NCI-H2081 treated with DMSO at 0.1 percent for 48 hours (cell line): ENCODE measurements at places on chromosomes 5 and 9.

- DNase-seq = no peak
Observed at GRCh38 chr9:93523518-93524144, 52.8 kb upstream of the PHF2 start.

DNA sequence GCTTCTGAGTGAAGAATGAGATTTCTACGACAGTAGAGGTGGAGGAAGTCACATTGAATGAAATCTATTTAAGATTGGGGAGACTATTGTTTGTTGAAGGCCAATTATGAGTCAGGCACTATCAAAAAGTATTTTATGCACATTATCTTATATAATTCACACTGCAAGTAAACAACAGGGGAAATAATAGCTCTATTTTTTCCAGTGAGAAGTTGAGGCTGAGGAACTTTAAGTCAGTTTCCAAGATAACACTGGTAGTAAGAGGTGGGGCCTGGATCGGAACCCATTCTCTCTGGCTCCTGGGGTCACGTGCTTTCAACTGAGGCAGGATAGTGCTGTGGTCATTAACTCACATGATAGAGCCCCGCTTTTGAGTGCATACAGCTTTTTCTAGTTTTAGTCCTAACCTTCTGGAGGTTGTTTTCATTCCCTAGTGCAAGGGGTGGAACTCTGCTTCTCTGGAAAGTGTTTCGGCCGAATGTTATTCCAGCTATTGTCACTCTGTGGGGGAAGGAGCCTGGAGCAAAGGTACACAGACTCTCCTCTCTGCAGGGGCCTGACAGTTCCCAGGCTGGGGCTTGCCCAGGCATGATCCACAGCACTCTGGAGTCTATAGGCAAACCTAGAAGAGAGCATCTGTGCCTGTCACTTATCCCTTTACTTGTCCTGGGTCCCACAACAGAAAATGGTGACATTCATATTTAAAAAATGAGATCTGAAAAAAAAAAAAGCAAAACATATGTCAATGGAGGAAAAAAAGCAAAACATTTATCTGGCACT lies 352.4 kb upstream of the ACTBL2 start:
- no peak for DNase-seq

DNA sequence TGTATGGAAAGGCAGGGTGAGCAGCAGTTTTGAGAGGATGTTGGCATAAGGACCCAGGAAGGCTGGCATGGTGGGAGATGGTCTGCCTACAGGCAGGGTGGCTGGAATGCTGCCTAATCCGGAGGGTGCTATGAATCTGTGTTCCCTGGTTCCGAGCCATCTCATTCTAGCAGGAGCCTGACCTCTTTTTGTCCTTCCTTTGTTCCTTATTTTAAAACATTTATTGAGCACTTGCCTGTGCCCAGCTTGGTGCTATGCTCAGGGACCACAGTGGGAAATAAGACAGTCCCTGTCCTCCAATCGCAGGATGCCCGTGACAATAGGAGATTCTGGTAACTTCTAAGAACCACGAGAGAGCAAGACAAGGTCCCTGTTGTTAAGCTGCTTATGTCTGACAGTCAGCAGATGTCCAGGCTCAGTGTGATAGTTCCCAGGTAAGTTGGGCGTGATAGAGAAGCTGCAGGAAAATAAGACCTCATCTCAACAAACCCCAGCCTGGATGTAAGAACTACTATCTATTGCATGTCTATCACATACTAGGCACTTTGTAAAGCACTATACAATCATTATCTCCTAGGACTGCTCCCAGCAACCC lies 9.1 kb upstream of the ZBTB34 start:
- DNase-seq = no peak

- no peak for DNase-seq
Observed at GRCh38 chr5:88693071-88693932, 189.7 kb downstream of the MEF2C start.

GRCh38 chr9:132164604-132165362 lies 2.9 kb downstream of the NTNG2 start:
- no peak for DNase-seq

GRCh38 chr9:122354536-122355199 lies 16.2 kb upstream of the PTGS1 start:
- DNase-seq = no peak

- no peak for DNase-seq
Observed at GRCh38 chr5:136594416-136594815, 229.1 kb upstream of the TRPC7 start.

DNA sequence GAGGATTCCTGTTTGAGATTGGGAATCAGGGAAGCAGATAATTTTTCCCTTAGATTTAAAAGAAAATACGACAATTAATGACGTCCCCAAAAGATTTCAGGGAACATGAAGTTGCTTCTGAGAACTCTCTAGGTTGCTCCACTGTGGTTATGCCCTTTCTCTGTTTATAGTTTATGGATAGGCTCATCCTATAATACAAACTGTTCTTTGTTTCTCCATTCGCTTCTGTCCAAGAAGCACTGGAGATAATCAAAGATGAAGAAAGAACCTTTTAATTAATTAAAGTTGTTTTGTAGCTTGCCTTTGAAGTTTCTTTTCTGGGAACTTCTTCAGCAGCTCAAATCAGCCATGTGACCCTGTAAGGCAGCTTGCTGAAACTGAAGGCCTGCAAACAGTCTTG lies 87.5 kb downstream of the CHSY3 start:
- no peak for DNase-seq

DNA sequence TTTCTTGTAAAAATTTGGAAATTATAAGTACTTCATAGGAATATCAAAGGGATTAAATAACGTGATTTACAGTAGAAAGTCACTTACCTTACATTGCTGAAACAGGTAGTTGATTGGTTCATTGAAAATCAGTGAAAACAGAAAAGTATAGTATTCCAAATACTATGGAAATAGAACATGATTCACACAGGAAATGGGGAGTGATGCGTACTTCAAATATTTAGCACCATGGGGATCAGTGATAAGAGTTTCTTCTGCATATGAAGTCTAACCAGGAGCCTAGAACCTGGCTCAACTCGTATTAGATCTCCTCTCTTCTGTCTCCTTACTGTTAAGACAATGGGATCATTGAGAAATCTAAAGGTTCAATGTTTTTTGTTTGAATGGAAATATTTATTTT lies 133.3 kb downstream of the FAM174A start:
- no peak for DNase-seq

DNA sequence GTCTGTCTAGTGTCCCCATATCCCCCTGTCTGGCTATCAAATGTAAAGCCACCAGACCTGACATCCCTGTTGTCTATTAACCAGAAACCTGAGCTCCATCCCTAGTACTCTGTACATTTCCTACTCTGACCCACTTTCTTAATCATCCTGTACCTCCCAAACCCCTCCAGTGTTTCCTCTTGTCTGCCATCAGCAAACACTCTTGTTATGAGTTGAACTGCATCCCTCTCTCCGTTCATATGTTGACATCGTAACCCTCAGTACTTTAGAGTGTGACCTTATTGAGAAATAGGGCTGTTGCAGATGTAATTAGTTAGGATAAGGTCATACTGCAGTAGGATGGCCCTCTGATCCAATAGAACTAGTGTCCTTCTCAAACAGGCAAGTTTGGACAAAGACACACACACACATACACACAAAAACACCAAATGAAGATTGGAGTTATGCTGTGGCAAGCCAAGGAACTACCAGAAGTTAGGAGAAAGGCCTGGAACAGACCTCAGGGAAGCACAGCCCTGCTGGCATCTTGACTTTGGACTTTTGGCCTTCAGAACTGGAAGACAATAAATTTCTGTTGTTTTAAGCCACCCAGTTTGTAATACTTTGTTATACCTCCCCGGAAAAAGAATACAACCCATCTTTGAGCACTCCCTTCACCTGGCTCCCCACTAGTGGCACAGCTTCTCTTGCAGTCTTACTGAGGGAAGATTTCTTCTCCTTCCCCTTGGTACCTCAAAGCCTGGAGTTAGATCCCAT lies 180.0 kb upstream of the PTGER4 start:
- no peak for DNase-seq

- no peak for DNase-seq
Observed at GRCh38 chr9:118751077-118751847, 618.0 kb downstream of the BRINP1 start.

DNA sequence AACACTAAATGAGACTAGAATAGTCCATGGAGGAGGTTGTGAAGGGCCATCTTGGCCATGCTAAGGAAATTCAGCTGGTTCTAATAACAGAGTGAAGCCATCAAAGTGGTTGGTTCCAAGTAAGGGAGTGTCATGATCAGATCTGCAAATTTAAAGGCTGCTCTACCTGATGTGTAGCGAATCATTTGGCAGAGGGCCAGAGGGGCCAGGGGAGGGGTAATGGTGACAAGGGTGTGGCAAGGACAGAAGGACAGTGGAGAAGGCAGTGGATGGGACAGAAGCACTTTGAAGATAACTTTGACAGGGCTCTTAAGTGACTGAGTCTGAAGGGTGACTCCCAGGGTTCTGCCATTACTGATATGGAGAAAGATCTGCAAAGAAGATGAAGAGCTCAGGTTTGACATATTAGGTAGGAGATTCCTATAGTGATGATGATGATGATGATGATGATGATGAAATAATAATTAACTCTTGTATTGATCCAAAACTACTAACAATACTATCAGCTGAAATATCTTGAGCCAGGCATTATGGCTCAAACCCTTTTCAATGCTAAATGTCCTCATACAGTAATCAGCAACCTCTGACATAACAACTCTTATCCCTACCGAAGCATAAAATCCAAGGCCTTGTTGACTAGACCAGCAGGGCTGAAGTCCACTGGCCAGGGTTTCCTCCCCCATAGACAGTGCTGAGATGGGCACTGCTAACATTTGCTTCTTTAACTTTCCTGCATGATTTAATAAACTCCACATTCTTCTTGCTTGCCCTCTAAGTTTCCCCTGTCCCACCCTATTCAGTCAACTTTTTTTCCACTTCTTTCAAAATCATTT lies 20.0 kb downstream of the KIAA1191 start:
- no peak for DNase-seq

- no peak for DNase-seq
Observed at GRCh38 chr5:72129725-72130124, 22.4 kb downstream of the MAP1B start.

GRCh38 chr5:10360686-10361085 lies 7.2 kb downstream of the MARCHF6 start:
- no peak for DNase-seq

GRCh38 chr5:124438026-124438902 lies 308.2 kb downstream of the ZNF608 start:
- DNase-seq = no peak

DNA sequence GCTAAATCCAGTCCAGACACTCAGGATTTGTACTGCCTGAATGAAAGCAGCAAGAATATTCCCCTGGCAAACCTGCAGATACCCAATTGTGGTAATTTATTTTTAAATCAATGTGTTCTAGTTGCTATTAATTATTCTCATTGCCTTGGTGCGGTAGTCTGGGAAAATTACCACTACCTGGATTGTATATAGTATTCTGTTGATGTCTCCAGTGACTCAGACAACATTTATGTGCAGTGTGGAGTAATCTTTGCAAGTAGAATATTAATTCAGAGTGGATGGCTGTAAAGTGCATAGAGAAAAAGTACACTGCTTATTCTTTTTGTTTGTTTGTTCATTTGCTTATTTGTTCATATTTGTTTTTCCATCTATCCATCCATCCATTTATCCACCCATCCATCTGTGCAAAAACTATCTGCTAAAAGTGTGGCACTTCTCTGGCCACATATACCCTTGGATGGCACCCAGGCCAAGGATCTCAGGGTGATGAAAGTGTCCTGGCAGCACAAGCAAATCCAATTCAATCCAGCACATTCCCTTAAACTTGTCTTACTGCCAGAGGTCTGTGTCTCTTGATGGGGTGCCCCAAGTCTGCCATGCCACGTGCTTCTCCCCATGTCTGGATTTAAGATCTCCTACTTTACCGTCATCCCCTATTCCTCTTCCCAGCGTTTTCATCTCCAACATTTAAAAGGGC lies 41.3 kb downstream of the NTRK2 start:
- no peak for DNase-seq

DNA sequence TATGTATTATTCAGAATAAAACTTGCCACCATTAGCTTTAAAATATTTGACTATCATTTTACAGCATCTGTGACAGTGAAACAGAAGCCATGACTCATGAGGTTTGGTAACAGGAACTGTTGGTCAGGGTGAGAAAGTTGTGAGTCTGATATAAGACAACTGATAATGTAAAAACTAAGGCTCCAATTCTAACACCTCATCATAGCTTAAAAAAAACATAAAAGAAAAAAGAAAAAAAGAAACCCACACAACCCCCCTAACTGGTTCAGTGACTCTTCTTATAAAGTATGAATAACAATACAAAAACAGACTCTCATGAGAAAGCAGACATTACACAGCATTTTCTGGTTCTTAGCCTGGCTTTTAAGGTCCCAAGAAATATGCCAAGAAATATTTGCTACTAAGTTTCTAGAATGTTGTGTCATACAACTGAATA lies 85.8 kb downstream of the MRPS27 start:
- no peak for DNase-seq

DNA sequence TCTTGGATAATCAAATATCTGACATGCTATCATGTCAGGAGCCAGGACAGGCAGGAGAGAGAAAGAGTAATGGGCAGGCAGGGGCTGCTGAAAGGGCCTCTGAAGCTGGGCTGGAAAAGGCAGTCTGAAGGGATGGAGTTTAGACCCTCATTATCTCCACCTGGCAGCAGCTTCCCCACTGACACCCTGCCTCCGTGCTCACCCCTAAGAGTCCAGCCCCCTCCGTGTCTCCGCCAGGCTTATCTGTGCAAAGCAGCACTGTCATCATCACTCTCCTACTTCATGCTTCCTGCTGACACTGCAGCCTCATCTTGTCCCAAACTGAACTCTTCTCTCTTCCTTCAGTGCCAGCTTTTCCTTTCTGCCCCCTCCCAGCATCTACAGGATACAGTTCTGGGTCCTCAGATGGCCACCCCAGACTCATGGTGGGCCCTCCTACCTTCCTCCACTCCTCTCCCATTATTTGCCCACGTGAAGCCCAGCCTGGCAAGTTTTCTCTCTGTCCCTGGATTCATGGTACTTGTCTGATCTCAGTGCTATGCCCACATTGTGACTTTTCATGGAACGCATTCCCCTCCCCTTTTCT lies 70.9 kb upstream of the KLF9 start:
- DNase-seq = no peak

GRCh38 chr5:112971276-112971675 lies 5.3 kb upstream of the DCP2 start:
- no peak for DNase-seq

- no peak for DNase-seq
Observed at GRCh38 chr5:56160723-56161438, 72.2 kb downstream of the ANKRD55 start.

DNA sequence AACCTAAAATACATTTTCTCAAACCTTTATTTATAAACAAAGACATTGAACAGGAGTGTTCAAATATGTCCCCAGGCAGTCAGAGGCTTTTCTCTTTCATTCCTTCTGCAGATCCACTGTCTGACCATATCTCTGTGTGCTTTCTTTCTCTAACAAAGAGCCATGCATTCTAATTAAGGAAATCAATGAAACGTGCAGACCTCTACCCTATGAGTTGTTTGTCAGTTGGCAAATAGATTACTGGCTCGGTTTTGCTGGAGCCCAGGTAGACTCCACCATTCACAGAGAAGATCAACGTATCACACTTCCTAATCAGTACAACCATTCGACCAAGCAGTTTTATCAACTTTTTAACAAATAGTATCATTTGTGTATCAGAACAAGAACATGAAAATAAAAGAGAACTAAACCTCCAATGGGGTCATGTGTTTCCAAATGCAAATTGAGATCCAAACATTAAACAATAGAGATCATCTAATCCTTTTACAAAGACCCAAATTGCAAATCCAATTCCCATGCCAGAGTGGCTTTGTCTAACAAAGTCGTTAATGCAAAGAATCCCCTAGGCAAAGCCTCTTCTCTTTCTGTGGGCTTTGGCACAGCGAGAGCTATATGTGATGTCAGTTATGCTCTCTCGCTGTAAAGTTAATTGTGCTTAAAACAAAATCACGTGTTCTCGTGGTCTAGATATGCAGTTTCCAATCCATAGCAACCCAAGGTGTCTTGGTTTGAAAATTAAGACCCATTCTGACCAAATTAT lies 16.8 kb downstream of the KLF4 start:
- peak; percentile 33 for DNase-seq
